ENCODE measurements at places on chromosomes 11 and 22. TPM values are rescaled to one million over a fixed set of nuclear protein-coding genes. Genes with fewer than 3 reads are reported as not detected.

GRCh38 chr11:72217841-72218240 is 1.2 kb downstream of the FOLR2 start:
- no peak for DNase-seq

DNA sequence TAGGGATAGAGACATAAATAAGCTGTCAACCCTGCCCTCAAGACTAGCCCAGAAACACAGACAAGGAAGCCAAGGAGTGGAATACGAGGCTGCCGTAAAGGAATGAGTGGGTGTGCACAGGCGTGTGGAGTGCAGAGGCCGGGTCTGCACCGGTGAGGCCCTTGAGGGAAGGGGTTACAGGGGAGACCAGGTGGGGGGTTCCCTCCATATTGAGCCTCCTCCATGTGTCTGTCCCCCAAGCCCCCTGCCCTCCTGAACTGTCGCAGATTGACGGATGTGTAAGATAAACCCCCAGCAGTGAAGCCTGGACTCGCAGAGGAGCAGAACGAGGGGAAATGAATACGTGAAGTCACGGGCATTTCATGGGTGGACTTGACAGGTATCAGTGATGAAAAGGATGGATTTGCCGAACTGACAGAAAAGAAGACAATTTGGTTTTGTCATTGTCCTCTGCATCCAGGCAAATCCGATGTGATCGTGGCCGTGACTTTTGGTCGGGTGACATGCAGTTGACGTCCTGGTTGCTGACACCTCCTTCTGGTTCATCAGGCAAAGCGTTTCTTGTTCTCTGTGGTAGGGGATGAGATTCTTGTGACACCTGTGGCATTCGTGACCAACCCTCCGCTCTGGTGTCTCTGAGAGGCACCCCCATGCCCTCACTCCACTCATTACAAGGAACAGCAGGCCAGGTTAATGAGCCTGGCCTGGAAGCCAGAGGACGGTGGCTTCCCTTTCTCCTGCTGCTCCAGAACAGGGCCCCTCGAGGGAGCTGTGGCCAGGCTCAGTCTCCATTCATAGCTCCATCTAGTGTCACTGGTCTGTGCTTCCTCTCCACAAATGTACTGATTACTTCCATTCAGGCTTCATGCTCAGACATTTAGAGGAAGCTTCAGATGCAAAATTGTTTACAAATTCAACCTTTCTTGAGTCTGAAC is 223.1 kb upstream of the B3GAT1 start:
- no peak for DNase-seq

- no peak for DNase-seq
Observed at GRCh38 chr11:122436188-122436555, 219.3 kb upstream of the UBASH3B start.

DNA sequence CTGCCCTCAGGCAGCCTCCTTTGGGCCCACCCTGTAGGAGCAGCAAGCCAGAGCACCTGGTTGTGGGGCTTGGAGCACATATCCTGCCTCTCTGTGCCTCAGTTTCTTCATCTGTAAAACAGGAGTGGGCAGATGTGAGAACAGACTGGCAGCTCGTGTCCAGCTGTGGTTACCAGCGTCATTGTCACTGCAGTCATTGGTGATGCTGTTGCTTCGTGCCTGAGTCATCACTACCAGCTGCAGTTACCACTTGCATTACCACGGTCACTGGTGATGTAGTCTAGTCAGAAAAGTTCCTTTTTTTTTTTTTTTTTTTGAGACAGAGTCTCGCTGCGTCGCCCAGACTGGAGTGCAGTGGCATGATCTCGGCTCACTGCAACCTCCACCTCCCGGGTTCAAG is 20.4 kb downstream of the RSPH14 start:
- DNase-seq, result no peak

Gene OR51B2
- not detected for total RNA-seq
